ENCODE measurements at places on chromosomes 1 and 21.

DNA sequence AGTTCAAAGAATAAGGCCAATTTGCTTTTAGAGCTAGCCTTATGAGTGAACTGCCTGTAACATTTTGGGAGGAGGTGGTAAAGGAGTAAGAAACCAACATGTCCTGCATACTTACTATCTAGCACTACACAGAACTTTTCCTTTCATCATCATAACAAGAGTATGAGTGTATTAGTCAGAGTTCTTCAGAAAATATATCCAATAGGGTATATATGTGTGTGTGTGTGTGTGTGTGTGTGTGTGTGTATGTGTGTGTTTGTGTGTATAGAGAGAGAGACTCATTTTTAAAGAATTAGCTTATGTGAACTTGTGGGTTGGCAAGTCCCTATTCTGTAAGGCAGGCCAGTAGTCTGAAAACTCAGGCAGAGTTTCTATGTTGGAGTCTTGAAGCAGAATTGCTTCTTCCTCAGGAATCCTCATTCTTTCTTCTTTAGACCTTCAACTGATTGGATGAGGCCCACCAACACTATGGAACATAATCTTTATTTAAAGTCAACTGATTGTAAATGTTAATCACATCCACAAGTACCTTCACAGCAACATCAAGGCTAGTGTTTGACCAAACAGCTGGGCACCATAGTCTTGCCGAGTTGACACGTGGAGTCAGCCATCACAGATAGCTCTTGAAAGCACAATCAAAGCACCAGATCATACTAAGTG is 121.9 kb downstream of the CYYR1 start:
- DNase-seq, result no peak

- DNase-seq, result no peak
Observed at GRCh38 chr21:43024439-43025136, 50.2 kb downstream of the PKNOX1 start.

DNA sequence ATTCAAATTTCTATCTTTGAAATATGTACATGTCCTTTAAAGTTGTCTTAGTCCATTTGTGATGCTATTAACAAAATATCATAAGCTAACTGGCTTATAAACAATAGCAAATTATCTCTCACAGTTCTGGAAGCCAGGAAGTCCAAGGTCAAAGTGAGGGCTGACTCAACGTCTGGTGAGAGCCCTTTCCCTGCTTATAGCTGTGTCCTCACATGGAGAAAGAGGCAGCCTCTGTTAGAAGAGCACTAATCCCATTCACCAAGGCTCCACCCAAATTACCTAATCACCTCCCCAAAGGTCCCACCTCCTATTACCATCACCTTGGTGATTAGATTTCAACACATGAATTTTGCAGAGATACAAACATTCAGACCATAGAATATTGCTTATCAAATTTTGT is 450.1 kb upstream of the BEND5 start:
- no peak for DNase-seq

DNA sequence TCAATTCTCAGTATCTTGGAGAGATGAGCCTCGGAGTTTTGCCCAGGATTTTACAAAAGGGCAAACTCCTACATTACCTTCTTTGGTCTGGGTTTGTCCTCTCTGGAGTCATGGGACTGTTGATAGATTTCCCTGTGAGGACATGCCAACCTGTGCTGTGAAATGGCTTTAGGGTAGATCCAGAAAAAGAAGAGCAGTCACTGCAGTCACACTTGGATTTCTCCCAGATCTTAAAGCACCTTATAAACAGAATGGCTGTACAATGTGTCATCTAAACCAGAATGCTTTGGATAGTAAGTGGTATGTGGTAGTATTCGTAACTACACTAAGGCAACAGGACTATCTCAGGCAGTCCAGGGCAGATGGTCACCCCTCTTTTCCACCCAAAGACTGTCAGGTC is 1.9 kb upstream of the CSRP1 start:
- DNase-seq, result no peak

DNA sequence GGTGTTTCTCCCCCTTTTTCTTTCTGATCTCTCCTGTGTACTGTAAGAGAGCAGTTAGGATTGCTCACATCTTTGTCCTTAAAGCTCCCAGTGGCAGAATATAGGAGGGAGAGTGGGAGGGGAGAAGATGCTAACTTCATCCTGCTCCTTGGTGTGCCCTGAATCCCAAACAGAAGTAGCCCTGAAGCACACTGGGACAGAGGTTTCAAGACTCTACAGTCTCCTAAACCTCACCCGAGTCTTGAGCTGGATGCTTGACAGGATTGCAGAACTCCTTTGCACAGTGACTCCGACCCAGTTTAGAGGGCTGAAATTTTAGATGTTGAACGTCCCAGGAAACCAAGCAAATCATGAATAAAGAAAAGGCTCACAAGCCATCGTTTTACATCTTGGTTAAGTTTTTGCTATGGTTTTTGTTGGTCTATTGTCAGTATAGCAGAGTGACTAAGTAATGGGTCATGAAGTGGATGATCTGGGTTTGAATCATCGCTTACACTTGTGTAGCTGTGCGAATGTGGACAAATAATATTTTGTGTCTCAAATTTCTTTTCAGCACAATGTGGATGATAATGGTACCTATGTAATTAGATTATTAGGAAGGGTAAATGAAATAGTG is 37.5 kb downstream of the XCL2 start:
- no peak for DNase-seq

- no peak for DNase-seq
Observed at GRCh38 chr1:216521477-216521876, 98.2 kb upstream of the USH2A start.

DNA sequence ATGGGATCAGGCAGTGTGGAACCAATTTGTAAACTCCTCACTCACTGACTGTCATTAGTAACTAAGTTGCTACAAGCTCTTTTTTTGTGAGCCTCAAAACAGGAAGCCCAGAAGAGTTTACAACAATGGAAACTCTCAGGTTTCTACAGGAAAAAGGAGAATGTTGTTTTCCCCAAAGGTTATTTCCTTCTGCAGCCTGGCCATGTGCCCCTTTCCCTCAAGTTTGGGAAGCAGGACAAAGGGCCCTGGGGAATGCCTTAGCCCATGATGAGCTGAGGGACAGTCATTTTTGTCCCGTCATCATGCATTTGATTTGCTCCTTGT is 395.9 kb downstream of the KIF26B start:
- DNase-seq, result no peak

GRCh38 chr1:223133306-223133823 is 9.7 kb downstream of the TLR5 start:
- no peak for DNase-seq

- DNase-seq, result no peak
Observed at GRCh38 chr1:46558141-46558963, 6.9 kb upstream of the KNCN start.

DNA sequence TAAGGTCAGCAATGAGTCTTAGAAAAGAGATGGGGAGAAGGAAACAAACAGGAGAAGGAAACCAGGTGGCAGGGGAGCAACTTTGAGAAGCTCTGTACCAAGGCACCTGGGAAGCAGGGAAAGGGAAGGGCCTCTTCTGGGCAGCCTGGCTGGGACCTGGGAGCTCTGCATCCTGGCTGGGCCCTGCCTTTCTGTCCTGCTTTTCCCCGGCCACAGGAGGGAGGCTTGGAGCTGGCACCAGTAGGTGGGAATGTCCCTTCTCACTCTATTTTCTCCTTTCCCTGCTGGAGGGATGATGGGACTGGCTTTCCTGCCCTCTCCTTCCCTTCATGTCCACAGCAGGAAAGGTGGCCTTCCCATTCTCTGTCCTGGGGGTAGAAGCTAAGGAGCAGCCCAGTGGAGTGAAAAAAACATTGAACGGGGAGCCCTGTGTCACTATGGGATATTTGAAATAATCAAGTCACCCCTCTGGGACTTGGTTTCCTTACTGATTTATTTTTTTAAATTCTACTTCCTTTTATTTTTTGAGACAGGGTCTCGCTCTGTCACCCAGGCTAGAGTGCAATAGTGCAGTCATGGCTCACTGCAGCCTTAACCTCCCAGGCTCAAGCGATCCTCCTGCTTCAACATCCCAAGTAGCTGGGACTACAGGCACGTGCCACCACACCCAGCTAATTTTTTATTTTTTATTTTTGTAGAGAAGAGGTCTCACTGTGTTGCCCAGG is 5.1 kb upstream of the NES start:
- DNase-seq, result no peak

DNA sequence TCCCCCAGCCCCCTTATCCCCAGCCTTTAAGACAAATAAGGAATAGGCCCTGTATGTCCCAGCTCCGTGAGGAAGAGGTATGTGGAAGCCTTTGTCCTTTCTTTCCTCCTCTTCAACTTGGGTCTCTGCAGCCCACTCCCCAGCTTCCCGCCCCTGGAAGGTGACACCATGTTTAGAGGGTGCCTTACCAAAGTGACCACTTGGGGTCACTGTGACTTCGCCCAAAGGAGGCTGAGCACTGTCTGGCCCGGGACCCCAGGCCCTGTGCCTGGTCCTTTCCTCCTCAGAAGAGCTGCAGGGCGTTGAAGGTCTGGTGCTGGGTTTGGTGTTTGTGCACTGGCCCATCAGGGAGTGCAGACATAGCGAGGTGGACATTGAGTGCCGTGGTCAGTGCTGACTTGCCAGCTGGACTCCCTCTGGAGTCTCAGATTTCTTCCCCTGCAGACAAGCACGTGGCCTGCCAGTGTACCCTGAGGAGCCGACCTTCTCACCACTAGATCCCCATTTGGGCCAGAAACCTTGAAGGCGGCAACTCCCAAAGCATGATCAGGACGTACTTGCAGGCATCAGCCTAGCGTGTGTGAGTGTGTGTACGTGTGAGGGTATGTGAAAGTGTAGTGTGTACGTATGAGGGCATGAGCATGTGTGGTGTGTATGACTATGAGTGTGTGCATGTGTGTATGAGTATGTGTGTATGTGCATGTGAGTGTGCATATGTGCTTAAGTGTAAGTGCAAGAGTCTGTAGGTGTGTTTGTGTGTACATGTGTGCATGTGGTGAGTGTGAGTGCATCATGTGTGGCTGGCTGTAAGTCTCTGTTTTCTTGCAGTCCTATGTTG is 181.4 kb upstream of the KIAA0040 start:
- no peak for DNase-seq

DNA sequence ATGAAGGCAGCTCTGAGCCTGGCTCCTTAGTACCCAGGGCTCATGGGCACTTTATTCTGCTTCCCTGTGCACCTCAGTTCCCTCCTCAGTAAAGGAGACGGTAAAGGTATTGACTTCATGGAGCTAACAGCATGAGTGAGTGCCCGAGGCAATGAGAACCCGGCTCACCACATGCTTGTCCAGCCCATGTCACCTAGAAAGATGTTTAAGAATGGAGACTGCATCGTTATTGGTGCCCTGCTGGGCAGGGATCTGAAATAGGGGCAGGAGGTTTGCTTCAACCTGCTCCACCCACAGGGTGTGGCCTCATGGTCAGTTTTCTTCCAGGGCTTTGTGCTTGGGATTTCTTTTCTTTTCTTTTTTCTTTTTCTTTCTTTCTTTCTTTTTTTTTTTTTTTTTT is 7.0 kb upstream of the KCNE1 start:
- no peak for DNase-seq

- no peak for DNase-seq
Observed at GRCh38 chr1:56617141-56617540, 28.0 kb upstream of the PRKAA2 start.

DNA sequence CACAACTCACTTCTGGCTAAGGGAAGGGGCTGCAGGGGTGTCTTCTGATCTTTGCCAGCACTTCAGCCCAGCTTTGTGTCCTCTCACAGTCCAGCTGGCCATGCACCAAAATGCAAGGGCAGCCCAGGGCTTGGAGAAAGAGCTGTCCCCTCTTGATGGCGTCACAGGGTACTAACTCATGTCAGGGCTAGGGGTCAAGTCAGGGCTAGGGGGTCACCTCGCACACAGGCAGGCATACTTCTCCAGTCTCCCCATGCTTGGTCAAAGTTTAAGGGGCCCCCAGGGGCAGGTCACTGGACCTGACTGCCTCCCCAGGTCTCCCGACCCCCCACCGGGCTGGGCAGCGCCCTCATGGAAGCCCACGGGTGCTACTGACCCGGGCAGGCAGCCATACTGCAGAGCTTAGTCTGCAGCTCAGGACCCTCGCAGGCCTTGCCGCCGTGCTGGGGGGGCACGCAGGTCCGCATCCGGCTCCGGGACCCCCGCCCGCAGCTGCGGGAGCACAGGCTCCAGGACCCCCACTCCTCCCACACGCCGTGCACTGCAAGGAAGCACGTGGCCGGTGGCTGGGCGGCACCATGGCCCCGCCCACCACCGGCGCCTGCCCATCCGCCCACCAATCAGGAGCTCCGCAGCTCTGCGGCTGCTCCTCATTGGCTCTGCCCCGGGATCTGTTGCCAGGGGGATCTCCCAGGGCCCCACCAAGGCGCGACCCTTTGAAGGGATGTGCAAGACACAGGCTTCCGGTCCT is 21.5 kb downstream of the ADGRB2 start:
- no peak for DNase-seq

GRCh38 chr1:151003180-151003579 is 3.5 kb downstream of the MINDY1 start:
- no peak for DNase-seq

- no peak for DNase-seq
Observed at GRCh38 chr1:29592731-29593130, 356.4 kb downstream of the PTPRU start.

DNA sequence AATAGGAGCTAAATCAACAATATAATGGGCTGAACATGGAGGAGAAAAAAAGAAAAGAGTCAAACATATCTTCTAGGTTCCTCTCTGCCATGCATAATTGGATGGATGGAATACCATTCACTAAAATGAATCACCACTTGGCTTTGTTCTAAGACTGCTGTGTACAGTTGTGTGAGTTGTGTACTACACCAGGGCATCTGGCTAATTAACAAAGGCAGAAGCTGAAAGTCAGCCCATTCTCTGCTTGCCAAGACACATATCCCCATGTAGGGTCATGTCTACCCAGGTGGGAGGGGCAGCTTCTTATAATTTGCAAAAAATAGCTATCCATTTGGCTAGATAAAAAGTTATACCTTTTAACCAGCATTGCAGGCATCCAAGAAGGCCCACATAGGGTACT is 21.0 kb downstream of the JUN start:
- DNase-seq, result no peak

GRCh38 chr1:206430031-206430983 is 40.0 kb upstream of the IKBKE start:
- DNase-seq, result no peak

- DNase-seq, result no peak
Observed at GRCh38 chr1:101200513-101200912, 36.3 kb upstream of the S1PR1 start.

- no peak for DNase-seq
Observed at GRCh38 chr1:54582566-54583306, 34.7 kb downstream of the ACOT11 start.

- no peak for DNase-seq
Observed at GRCh38 chr1:235199441-235199840, 38.4 kb upstream of the RBM34 start.

GRCh38 chr21:43343992-43344886 is 82.7 kb downstream of the SIK1 start:
- no peak for DNase-seq

Measured in activated CD4-positive, CD25-positive, alpha-beta regulatory T cell (primary cell).